ENCODE measurements at places on chromosomes 6 and 20.

GRCh38 chr6:158211273-158212055 is 43.3 kb downstream of the GTF2H5 start:
- DNase-seq = peak; percentile 22

DNA sequence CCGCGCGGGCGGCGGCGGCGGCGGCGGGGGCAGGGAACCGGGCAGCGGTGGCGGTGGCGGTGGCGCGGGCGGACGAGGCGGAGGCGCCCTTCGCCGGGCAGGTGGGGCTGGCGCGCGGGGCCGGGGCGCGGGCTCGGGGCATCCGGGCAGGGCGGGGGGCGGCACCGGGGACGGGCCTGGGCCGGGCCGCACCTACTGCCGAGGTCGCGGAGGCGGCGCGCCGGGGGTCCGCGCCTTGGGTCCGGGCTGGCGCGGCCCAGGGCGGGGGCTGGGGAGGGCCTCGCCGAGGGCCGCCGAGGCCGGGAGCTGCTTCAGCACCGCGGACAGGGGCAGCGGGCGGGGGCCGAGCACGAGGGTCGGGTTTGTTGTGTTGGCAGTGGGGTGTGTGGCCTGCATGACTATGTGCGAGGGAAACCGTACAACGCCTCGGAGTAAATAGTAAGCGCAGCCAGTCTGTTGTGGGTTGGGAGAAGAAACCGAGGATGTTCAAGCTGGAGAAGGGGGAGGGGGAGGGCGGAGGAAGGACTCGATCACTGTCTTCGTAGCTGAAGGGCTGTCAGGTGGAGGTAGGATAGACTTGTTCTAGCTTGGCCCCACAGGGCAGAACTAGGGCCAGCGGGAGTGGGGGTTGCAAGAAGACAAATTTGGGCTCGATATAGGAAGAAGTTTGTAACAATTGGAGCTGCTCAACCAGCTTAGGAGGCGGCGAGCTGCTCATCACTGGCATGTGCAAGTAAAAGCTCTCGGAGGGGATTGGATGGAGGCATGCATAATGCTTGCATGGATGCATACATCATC is 593 bp downstream of the MMP24 start:
- peak; percentile 46 for DNase-seq

DNA sequence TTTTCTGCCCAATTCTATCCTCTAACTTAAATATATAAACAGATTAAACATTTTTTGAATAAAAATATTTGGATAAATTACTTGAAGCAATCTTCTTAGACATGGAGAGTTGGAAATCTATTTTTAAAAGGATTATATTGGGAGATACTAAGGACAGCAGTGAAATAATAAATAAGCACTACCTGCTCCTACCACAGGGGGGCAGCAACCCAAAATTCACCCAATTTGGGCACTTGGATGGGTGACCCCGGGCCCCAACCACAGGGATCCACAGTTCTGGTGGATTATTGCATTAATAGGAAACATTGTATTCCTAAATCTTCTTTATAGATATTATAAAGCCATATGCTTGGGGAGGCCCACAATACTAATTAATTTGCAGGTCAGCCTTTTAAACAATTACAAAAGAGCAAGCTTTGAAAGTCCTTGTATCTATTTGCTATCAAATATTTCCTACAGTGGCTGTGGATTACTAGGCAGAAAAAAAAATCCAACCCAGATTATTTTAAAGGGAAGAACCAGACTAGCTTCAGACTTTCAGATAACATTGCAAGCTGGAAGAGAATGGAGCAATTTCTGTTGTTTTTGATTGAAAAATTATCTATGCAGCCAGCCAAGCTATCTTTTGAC is 66.4 kb upstream of the PDE10A start:
- DNase-seq = peak; percentile 27

DNA sequence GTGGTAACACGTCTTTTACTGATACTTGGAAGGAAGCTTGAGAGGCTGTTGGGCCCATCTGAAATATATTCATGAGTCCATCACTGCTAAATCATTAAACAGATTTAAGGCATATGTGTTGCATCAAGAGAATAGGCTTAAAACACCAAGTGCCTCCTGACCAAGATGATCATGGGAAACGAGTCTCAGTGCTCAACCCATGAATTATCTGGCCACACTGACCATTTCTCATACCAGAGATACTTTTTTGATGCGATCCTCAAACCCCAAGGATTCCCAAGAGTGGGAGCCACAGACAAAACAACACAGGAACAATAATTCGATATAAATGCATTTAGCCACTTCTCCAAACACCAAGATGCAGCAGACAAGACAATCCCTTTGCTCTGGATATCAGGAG is 17.2 kb downstream of the HEY2 start:
- DNase-seq = no peak

- DNase-seq = no peak
Observed at GRCh38 chr20:58657986-58658385, 6.9 kb downstream of the STX16 start.

DNA sequence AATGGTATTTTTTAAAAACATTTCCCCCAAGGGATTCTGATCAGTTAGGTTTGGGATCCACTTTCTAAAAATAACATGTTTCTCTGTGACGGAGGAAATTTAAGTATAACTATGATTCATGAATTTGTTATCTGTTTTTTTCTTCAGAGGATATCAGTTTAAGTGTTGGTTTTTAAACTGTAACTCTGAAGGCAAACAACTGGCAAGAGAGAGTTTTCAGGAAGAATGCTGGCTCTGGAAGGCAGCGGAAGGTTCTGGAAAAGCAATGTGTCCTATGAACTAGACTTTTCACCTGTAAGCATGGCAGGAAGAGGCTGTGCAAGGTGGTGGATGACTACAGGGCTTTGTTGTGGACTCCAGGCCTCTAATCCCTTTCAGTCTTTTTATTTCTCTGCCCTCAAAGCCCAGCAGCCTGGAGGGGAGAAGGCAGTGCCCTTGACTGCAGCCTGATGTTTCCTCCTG is 153.1 kb downstream of the GMPR start:
- no peak for DNase-seq

GRCh38 chr6:32933661-32934085 is 7.2 kb downstream of the HLA-DMB start:
- DNase-seq = peak; percentile 83

DNA sequence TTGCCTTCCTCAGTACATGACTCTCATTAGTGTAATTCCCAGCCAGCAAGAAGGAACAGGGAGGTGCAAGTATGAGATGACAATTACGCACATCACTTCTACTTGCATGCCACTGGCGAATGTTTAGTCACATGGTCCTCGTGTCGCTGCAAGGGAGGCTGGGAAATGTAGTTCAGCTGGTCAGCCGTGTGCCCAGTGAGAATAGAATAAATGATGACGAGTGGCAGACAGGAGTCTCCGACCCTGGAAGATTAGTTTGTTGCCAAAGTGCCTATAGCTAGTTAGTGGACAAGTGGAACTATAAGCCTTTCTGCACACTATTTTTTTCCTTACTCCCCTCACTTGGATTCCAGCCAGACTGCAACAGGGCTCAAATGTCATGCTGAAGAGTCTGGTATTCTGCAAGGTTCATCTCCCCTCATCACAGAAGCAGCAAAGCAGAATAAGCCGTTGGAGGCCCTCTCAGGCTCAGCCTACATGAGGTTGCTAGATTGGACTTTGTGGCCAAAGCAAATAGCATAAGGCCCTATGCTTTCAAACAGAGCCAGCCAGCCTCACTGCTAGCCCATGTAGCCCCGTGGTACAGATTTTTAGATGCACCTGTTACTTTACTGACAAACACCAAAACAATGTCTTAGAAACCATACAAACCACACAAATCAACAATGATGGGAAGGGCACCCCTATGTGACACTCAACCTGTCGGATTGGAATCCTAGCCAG is 9.7 kb downstream of the LINC00237 start:
- no peak for DNase-seq

GRCh38 chr6:32148289-32149091 is 3.2 kb downstream of the PRRT1 start:
- DNase-seq = peak; percentile 70

DNA sequence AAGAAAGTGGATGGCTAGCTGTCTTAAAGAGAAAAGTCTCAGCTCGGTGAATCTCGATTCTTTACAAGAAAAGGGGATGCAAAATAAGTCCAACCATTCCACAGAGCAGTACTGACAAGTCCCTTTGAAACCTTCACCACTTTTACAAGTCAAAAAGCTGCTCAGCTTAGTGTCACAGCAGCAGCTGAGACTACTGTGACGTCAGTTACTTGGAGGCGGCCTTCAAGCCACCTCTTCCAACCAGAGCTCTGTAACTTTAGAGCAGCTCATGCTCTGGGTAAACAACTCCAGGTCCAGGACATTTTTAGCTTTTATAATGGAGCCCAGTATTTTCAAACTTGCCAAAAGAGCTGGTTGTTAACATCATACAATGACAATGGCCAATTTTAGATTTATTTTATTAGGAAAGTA is at the start of gene KIAA0408:
Gene KIAA0408 (minus strand): TSS at position 159 of the 411 bp plus-strand sequence. CDS start 5,408 bp downstream, outside the sequence.
- DNase-seq = no peak

DNA sequence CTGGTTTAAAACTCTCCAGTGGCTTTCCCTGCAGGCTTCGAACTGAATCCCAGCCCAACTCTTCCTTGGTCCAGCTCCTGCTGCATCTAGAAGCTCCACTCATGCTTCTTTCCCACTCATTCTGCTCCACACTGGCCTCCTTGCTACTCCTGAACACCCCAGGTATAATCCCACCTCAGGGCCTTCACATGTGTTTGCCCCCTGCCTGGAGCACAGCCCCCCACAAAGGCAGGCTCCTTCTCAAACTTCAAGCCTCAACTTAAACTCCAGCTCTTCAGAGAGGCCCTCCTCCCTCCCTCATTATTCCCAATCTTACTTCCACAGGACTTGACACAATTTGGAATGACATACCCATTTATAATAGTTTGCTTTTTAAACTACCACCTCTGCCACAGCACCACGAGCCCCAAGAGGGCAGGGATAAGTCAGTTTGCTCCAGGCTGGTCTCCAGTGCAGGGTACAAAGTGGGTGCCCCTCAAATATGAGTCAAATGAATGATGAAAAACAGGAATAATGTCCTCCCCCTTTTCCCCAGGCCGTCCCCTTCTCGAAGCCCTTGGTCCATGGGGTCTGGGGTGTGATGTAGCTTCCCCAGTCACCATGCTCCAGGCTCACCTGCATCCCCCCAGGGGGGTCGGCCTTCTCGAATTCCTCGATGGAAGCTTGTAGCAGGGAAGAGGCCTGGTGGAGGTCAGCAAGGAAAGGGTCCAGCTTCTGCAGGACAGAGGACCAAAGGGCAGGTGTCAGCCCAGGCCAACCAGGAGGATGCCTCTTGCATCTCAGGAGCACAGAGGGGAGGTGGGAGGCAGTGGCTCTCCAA is 37.4 kb downstream of the KIAA1755 start:
- no peak for DNase-seq

DNA sequence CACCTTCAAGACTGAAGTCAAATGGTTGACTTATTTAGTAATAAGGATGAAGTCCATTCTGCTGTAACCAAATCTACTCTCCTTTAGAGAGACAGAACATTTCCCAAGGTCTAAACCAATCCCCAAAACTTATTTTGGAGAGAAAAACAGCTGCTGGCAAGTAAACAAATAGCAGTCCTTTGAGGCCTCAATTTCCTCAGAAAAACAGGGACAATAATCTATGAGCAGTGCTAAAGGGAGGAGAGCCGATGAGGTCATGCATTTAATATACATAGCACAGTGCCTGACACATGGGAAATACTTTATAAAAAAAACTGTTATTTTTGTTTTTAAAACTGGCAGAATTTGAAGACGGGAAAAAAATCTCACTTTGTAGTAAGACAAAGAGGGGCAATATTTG is 526.0 kb downstream of the EPM2A start:
- no peak for DNase-seq

DNA sequence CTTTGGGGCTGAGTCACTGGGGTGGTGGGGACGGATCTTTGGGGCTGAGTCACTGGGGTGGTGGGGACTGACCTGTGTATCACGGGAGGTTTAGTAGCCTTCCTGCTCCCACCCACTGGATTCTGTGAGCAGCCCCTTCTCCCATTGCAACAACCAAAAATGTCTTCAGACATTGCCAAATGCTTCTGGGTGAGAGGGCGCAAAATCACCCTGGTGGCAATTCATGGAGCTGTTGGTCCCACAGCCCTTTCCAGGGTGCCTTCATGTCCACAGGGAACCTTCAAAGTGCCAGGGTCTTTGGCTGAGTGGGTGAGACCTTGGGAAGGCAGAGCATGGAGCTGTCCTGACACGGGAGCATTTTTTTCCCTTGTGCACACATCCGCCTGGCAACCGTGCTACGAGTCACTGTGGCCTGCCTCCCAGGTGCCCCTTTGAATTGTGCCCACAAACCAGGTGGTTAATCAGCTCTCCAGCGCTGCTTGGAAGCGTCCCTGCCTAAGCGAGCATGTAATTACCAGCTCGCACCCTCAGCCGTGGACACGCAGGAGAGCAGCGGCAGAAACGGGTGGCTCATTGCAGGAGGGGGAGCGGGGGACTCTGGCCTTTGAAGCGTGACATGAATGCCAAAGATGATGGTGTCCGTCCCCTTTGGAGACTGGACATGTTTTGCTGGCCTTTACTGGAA is 27.4 kb upstream of the APCDD1L start:
- DNase-seq = no peak

- DNase-seq = no peak
Observed at GRCh38 chr6:63567966-63568365, 4.3 kb upstream of the LOC128125822 start.

GRCh38 chr20:9520086-9520485 is 5.7 kb downstream of the LAMP5 start:
- no peak for DNase-seq

DNA sequence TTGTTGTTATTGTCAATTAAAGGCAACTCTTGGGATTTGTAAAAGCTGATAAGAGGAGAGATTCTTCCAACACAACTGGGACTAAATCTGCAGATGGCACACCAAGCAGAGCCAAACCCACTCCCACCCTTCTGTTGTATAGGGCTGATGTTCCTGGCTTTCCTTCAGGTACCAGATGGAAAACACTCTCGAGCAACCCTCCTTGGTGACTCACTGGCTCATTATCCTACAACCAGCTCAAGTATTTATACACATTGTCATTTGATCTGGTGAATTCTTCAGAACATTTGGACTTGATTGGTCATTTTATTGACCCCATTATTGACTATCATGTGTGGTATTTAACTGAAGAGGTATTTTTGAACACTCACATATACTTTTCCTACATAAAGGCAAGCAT is 190.3 kb upstream of the PCSK2 start:
- DNase-seq = no peak

DNA sequence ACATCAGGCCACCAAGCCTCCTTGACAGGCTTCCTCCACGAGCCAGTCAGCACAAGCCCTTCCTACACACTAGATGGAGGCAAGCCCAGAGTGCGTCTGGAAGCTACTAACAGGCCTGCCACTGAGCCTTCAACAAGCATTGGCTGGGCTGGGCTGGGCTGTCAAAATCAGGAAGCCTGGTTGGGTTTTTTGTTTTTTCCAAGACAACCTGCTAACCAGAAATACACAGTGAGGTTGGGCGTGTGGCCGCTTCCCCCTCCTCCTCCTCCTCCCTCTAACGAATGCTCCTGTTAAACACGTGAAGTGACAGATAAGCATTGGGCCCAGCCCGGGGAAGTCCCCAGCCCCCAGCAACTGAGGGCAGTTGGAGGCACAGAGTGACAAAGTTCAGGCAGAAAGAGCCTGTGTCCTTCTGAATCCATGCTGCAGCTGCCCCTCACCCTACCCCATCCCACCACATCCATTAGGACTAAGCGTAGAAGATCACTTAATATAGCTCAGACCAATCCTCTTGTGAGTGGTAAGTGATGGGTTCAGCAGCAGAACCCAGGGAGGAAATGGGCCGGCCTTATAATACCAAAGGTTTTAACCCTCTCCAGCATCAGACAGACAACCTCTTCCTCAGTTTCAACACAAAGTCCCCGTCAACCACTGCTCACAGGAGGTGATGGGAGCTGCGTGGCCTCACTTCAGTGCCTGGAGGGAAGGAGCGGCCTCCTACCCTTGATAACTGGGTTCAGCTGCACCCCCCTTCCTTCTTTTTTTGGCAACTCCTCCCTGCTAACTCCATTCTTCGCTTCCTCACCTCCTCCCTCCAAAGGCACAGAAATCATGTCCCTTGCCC is 1.1 kb downstream of the NFATC2 start:
- DNase-seq = peak; percentile 85
